NCI-H1694 treated with DMSO at 0.1 percent for 48 hours (cell line): ENCODE measurements at places on chromosomes 6 and 20.

DNA sequence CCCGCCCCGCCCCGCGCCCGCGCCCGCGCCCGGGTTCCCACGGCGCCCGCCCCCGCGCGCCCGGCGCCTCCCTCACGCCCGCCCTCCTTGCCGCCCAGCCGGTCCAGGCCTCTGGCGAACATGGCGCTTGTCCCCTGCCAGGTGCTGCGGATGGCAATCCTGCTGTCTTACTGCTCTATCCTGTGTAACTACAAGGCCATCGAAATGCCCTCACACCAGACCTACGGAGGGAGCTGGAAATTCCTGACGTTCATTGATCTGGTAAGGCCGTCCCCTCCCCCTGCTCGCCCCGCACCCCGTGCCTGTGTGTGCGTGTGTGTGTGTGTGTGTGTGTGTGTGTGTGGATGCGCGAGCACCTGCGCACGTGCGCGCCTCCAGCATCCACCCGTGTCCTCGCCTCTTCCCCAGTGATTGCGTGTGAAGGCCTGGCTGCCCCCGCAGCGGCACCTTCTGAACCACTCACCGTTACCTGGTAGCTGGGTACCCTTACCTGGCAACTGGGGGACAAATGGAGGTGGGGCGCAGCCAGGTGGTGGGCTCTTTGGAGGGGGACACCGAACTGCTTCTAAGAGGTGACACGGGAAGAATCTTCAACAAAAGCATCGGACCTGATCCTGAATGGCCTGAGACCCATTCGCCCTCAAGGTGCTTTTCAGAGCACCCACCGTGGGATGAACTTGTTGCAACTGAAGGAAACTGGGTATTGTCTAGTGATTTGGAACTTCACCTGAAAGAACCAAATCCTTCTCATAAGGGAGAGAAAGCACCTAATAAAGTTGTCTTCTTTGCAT lies at the start of gene AIG1:
AIG1 (plus strand) TSS at position 84 of the 791 bp plus-strand sequence; CDS start at position 121, 37 bp downstream.
- DNase-seq: no peak

DNA sequence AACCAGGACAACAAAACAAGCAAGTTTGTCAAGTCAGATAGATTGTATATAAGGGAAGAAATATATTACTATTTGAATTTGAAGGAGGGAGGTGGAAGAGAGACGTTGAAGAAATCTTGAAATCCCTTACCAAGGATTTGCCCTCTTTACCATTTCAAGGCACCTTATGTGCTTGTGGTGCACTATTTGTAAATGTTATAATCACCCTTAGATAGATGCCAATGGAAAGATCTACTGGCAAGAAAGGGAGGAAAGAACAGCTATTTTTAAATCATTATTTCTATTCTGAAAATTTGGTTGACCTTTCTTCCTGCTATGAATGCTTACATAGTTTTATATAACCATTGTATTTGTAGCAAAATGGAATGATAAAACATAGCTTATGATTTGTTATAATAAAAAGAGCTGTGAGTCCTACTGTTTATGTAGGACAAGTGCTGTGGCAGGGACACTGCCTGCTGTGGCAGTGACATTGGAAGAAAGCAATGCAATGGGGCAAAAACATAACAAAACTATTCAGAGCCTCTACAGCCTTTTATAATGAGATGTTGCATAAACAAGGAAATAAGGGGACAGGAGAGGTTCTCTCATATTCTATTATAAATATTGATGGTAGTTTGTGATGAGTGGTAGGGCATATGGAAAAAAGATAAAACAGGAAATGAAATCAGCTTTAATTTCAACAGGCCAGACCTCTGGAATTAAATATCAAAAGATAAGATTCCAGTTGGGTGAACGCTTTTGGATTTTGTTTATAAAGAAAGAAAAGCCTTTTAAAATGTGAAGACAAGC lies 1145.2 kb upstream of the GJE1 start:
- DNase-seq: no peak

- no peak for DNase-seq
Measured at GRCh38 chr6:142947714-142948480, 2.9 kb upstream of the HIVEP2 start.

DNA sequence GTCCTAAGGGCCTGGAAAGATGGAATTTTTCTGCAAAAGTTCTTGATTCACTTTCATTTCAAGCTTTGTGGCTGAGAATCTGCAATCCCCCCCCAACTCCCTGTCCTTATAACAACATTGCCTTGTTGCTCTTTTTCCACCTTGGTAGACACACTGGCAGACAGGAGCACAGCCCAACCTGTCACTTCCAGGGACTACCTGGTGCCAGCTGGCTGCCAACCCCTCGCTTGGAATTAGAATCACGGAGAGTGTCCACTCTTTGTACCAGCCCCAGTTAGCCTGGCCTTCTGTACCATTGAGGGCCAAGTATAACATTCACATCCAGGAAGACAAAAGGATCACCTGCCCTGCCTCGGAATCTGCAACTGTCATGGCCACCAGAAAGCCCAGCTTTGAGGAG lies 74.7 kb downstream of the POPDC3 start:
- DNase-seq: no peak

DNA sequence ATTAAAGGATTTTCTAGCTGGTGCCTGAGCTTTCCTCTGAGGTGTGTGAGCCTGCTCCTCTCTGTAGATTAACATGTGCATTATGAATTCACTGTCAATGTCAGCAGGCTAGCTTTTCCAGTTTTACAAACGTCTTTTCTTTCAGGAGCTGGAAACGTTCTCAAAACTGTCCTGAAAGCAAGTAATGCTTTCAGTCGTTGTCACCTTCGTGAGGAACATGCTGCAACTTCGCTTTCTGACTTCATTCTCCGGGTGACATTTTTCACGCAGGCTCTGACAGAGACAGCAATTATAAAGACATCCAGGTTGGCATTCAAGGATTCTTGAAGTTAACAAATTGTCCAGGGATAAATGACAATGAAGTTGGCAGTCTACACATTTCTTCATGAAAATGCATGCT lies 671.5 kb downstream of the DHX35 start:
- no peak for DNase-seq
